Inflammatory macrophage treated with lipopolysaccharide for 1 hour (primary cell): ENCODE measurements at places on chromosomes 2 and 18.

DNA sequence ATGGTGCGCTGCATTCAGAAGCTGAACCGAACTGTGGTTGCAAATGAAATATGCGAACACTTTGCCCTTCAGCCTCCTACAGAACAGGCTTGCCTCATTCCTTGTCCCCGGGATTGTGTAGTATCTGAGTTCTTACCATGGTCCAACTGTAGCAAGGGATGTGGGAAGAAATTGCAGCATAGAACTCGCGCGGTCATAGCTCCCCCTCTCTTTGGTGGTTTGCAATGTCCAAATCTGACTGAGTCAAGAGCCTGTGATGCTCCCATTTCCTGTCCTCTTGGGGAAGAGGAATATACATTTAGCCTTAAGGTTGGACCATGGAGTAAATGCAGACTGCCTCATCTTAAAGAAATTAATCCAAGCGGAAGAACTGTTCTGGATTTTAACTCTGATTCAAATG lies 291.4 kb downstream of the THSD7B start:
- DNase-seq, result no peak

- DNase-seq, result no peak
Observed at GRCh38 chr2:140454717-140455116, 1674.5 kb upstream of the NXPH2 start.

DNA sequence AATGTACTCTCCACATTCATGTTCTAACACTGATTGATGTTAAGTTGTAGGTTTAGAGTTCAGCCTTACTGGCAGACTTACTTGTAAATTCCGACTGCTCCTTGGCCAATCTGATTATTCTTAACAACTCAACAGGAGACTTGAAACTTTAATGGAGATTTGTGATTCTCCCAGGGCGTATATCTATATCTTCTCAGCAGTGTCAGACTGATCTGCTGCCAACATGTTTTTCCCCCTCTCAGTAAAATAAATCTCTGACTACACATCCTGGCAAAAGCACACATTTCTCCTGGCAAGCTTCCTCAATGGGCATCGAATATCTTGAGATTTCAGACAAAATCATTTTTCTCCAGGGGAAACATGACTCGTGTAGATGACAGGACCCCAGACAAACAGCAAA lies 1041.2 kb downstream of the DPP10 start:
- DNase-seq, result no peak

DNA sequence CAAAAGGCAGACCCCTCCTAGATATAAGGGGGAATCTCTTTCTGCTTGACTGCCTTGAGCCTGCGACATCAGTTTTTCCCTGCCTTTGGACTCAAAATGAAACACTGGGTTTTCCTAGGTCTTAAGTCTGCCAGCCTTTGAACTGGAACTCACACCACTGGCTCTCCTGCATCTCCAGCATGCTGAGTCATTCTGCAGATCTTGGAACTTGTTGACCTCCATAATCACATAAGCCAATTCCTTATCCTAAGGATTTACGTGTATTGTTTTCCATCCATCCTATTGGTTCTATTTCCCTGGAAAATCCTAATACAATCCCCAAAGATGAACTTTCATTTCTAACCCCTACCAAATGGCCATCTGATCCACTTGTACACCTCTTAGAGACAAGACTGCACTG lies 88.0 kb downstream of the AFF3 start:
- no peak for DNase-seq

DNA sequence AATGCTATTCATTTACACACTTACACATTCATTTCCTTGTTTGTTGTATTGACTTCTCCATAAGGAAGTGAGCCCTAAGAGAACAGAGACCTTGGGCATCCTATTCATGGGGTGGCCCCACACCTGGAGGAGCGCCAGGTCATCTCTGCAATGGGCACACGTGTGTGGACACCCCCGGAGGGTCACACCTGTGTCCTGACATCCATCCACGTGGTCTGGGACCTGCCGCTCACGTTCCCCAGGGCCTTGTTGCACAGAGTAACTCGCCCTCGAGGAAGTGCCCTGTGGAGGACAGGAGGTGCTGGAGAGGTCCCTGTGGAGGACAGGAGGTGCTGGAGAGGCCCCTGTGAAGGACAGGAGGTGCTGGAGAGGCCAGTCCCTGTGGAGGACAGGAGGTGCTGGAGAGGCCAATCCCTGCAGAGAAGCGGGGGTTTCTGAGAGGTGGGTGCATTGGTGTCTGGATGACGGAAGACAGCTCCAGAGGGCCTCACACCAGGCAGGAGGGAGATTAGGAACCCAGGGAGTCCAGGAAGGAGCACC lies 73.2 kb upstream of the GPC1 start:
- DNase-seq, result no peak

DNA sequence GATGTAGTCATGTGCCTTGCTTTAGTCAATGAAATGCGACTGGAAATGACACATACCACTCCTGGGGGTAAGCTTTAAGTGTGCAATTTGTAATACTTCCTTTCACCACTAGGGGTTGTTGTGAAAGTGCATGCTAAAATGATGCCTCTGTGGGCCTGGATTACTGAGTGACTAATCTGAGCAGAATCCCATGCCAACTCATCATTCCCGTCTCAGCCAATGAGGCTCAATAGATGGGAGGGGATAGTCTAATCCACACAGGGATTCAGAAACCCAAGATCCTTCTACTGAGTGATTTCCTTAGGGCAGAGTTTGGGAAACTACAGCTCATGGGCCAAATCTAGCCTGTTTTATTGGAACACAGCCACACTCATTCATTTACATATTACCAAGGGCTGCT lies 54.0 kb downstream of the HRH4 start:
- peak; percentile 70 for DNase-seq

DNA sequence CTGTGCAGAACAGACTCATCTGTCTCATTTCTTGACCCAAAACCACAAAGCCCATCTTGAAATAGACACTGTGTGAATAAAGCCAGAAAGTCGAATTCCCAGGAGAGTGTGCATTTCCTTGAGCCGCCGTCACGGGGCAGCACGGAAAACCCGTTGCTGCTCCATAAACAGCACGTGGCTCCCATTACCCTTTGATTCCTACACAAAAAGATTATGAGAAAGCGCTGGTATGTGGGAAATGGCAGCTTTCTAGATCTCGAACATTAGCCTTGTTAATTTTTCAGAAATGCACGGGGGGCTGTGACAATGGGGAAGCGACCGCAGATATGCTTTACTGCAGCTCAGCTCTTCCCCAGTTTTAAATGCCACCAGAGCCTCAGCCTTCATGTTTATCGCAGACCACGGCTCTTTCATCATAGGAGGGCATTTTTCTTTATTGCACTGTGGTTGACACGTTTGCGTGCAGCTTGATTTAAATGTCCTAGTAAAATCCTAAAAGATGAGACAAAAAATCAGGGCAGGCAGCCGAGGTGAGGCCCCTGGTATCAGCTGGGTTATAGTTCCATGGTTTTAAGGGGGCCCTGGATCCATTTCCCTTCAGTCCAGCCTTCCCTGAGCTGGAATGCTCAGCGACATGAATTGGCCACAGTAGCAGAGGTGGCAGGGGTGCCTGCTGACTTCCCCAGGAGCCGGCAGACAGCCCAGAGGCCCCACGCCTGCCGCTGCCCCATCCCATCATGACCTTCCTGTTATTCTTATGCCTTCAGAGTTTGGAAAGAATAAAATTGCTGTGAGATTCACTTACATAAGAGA lies 249.3 kb downstream of the NDUFA10 start:
- DNase-seq, result no peak

DNA sequence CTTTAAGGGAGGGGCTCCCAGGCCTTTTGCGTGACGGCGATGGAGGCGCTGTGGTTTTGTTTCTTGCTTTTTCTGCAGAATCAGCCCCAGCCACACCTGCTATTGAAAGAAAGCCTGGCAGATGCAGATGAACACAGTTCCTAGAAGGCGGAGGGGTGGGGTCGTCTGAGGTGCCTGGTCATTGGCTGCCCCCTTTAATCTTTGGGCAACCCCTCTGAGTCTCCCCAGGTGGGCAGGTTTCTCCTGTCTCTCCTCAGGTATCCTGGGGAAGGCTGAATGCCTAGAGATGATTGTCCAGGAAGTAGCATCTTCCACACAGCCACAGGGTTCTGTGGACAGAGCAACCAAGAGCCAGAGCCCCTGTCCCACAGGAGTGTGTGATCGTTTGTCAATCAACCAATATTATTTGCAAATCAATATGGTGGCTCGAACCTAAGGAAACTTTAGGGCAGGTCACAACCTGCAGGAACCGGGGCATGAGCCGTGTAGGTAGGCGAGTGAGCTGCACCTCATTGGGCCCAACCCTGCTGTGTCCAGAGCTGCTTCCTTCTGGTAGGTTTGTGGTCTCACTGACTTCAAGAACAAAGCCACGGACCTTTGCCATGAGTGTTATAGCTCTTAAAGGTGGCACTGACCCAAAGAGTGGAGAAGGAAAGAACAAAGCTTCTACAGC lies 104.3 kb downstream of the NDUFA10 start:
- DNase-seq, result no peak

- DNase-seq, result no peak
Observed at GRCh38 chr2:168584911-168585310, 128.8 kb downstream of the CERS6 start.

DNA sequence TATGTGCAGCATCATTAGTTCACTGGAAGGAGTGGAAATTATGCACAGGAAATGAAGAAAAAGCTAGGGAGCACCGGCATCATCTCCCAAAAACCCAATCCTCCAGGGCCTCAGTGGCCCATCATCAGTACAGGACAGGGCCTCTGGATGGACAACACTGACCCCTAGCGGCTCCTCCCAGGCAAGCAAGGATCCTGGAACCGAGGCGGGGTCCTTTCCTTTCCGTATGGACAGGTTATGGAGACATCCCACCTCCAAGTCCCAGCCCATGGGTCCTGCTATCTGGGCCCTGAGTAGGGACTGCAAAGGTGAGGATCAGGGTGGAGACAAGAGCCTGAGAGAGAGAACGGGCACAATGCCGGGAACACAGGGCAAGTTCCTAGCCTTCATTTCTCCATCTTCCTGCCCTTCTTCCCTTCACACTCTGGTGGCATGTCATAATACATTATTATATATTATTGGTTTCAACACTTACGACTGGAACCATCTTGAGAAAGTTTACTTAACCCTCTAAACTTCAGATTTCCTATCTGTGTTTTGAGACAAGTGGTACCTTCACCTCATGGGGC lies 68.2 kb downstream of the ZNF516 start:
- no peak for DNase-seq

DNA sequence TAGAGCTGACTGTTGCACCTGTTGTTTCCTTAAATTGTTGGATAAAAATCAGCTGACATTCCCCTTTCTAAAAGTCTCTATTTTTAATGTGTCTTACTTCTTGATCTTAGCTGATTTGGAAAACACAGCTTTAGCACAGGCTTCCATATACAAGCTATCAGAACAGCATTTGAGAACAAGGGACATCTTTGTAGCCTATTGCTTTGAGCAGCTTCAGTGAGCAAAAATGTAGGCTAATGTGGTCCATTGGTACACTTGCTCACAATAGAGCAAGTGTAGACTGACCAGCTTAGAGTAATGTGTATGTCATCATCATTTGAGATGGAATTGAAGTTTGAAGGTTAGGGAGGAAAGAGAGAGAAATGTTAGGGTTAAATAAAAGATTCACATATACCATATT lies 7.0 kb downstream of the INPP1 start:
- no peak for DNase-seq

DNA sequence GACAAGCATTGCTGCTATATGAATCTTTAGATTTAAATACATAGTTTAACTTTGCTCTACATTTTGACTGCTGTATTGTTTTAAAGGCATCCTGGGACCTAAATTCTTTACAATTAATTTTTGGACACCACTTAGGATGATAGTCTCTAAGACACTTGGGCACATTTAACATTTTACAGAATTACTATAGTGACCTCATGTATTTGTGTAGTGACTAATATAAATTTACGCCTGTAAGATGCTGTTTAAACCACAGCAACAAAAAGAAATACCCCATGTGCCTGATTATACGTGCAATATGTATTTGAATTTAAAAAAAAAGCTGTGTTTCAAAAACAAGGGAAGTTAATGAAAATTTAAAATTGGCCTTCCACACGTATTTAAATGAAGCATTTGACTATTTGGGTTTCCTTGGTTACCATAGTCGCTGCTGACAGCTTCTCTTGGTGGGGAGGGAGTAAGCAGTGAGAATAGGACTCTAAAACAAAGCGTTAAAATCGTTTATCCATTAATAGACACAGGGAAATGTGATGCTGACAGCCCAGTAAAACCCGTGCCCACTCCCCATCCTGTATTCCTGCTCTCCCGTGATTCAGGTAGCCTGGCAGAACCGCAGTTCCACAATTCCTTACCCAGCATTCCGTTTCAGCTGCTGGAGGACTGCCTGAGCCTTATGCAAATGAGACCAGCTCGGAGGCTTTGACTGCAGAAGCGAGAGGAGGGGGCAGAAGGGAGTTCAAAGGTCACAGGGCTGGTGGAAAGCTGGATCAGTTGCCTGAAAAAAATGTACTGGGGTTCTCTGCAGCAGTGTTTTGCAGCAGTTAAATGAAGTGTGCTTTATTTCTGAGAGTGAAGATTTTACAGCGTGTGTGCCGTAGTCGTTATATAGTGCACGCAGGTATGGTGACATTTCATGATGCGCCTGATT lies 104.3 kb downstream of the CSRNP3 start:
- DNase-seq, result no peak

- peak; percentile 35 for DNase-seq
Observed at GRCh38 chr2:237122214-237122666, 36.6 kb downstream of the COPS8 start.

DNA sequence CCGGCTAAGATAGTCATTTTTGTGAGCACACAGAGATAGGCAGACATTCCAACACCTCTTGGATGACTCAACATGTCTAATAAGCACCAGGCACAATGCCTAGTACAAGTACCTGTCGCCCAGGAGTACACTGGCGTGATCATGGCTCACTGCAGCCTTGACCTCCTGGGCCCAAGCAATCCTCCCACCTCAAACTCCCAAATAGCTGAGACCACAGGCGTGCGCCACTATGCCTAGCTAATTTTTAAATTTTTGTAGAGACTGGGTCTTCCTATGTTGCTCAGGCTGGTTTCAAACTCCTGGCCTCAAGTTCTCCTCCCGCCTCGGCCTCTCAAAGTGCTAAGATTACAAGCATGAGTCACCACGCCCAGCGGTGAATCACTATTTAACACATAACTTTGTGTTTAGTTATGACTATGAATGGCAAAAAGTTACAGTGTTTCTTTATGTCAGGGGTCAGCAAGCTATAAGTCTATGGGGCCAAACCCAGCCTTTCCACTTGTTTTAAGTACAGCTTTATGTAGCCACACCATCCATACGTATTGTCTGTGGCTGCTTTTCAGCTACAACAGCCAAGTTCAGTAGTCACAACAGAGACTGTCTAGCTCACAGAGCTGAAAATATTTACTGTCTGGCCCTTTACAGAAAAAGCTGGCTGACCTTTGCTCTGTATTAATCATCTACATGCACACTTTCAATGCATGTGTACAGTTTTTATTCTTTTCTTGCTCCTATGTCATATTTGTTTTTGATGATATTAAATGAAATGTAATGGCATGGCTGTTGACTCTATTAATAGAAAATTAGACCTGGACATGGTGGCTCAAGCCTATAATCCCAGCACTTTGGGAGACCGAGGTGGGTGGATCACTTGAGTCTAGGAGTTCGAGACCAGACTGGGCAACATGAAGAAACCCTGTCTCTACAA lies 18.7 kb downstream of the ORC2 start:
- DNase-seq, result peak; percentile 38

DNA sequence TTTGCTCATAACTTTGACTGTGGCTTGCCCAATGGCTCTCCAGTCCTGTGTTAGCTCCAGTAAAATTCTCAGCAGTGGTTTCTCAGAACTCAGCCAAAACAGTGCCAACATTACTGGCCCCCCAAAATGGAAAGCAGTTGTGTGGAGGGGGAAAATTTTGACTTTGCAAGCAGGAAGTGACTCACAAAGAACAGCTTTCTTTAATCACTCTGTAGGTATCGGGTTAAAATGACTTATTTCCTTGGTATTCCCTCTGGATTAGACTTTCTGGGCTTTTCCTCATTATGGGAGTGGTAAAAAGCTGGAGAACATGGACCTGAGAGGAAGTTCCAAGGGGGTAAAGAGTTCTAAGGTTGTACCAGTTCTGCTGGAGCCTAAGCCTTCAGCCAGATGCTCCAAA lies 175.7 kb upstream of the RND3 start:
- no peak for DNase-seq
